BE2C (cell line): ENCODE measurements at places on chromosomes 2 and 18.

DNA sequence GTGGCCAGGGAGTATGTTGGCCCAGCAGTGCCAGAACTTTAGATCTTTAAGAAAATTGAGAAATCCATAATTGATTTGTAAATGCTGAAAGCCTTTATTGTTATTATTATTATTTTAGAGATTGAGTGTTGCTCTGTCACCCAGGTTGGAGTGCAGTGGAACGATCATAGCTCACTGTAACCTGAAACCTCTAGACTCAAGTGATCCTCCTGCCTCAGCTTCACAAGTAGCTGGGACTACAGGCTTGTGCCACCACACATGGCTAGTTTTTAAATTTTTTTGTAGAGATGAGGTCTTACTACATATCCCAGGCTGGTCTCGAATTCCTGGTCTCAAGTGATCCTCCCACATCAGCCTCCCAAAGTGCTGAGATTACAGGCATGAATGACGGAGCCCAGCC, 143.2 kb upstream of the CCDC68 start:
- DNase-seq, result no peak

DNA sequence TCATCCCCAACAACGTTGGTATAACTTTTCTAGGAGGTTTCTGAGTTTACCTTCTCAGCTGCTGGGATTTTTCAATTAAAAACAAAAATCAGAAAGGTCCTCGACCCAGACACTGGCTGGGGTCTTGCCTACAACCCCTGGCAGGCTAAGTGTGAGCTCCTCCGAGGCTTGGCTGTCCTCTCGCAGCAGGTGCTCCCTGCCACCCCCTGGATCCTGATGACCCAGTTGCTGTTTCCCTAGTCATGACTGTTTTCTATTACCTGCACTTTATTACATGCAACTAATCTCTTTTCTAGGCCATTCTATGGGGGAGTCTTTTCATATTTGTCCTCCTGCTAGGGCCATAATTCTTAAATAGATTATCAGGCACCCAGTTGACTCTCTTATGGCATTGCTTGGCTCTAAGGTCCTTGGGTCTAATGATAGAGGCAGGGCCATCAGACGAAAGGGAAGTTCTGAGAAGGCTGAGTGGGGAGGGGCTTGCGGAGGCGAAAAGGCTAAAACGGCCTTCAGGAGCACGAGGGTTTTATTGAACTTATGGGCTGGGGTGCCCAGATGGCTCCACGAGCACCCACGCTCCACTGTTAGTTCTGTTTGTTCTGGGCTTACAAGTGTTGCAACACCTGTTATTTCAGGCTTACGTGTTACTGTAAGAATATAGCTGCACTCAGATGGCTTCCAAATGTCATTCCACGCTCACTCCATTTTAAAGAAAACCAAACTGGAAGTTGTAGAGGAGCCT, 166.0 kb downstream of the NCK2 start:
- no peak for DNase-seq

GRCh38 chr2:44866152-44866551, 75.3 kb upstream of the SIX3 start:
- no peak for DNase-seq

- DNase-seq, result no peak
Observed at GRCh38 chr18:76518123-76518859, 23.2 kb upstream of the ZNF516 start.

DNA sequence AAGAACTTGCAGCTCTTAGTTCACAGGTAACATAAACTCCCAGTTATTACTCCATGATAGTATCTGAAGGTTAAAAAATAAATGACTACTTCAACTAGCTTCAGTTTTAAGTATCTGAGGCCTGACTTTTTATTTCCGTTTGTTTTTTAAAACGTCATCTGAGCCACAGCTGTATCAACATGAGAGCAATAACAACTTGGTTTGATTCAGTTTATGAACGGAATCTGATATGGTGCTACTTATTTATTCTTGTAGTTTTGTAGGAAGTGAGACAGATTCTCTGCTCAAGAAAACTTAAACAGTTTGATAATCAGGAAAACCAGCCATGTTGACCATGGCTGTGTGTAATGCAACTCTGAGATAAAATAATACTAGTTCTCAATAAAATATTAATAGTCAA, 34.9 kb downstream of the NAB1 start:
- DNase-seq, result no peak

GRCh38 chr2:174716785-174717184, 47.5 kb downstream of the CHRNA1 start:
- DNase-seq, result no peak

DNA sequence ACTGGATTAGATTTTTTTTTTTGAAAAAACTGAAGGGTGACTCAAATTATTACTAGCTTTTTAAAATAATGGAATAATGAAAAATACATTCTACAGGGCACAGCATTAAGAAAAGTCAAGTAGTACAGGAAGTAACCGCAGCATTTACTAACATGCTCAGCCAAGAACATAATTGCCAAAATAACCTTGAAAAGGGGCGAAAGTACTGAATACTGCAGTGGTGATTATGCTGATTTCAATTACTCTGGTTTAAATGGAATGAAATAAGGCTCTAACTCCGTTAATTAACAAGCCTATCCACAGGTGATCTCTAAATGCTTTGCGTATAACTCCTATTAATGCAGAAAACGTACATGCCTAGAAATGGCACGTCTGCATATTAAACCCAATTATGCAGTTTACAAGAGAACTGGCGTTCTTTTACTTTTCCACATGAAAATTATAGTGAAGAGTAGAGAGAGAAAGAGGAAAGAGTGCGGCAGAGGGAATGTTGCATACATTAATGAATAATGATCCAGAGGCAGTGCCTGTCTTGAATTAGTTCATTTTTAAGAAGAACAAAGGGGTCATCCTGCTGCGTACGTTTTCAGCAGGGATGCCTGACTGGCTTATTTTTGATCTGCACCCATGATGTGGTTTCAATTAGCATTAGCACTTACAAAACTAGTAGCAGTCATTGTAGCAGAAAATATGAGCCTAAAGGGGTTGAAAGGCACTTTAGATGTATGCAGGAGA, 612.4 kb downstream of the NYAP2 start:
- no peak for DNase-seq

DNA sequence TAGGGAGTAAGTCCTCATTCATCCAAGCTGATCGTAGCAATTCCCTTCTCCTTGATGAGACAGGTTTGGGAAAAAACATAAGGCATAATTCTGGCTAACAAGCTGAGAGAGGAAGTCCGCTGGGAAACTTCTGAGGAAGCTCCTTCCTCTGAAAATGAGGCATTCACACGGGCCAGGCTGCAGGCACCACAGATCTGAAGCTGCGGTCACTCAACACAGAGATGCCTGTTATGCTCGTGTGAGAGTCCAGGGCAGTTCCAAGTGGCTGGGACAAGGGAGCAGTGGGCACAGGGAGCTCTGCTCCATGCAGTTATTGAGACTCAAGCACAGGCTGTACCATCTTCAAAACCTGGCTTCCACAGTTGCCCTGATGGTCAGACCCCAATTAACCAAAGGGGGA, 200.9 kb upstream of the ID2 start:
- no peak for DNase-seq

- no peak for DNase-seq
Observed at GRCh38 chr2:96952976-96953610, 33.3 kb downstream of the FAM178B start.
